ENCODE measurements at places on chromosomes 13 and 19.

GRCh38 chr13:114264886-114265611 is 16.4 kb upstream of the UPF3A start:
- no peak for DNase-seq

DNA sequence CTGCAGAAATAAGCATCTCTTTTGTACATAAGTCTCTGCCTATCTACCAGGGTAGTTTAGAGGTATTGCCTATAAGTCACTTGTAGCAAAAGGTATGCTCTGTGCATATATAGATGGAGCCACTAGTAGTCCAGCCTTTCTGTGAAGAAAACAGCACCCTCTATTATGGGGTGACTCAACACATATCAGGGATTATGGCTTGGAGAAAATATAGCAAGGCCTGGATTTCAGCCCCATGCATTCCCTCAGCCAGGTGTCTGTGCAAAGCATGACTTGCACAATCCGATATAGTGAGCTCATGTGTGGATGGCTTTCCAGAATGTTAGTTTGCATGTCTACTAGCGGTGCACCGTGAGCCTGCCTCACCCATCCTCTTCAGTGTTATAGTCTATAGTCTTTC is 13.4 kb upstream of the NALCN start:
- no peak for DNase-seq

- no peak for DNase-seq
Measured at GRCh38 chr19:42090672-42091071, 14.7 kb downstream of the ZNF574 start.

DNA sequence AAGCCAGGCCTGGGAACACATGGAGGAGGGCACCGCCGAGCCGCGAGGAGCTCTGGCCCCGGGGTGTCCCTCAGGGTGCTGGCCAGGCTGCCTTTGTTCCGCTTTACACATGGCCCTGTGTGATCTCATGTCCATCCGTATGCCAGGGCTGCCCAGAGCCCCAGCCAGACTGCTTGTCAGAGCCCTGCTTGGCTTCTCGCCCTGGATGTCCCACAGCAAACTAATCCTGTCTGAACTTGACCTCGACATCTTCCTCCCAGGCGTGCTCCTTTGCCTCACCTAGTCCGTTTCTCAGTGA is 14.3 kb downstream of the BCKDHA start:
- no peak for DNase-seq

GRCh38 chr13:108104736-108105135 is 110.6 kb downstream of the LIG4 start:
- DNase-seq: no peak

DNA sequence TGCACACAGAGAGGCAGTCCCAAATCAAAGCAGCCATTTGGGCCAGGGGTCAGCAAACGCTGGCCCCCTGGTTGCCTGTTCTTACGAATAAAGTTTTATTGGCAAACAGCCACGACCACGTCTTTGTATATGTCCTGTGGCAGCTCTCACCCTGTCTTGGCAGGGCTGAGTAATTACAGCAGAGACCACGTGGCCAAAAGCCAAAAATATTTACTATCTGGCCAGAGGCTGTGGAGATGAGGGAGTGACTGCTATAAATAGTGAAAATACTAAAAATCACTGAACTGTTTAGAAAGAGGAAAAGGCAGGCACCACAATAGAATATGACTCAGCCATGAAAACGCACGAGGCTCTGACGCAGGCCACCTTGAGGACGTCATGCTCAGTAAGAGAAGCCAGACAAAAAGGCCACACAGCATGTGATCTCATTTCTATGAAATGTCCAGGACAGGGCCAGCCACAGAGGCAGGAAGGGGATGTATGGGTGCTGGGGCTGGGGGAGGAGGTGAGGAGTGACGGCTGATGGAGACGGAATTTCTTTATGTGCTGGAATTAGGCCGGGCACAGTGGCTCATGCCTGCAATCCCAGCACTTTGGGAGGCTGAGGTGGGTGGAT is 29.4 kb downstream of the SMIM24 start:
- peak; percentile 100 for DNase-seq

- DNase-seq: no peak
Measured at GRCh38 chr13:81302125-81302524, 961.2 kb upstream of the SPRY2 start.

DNA sequence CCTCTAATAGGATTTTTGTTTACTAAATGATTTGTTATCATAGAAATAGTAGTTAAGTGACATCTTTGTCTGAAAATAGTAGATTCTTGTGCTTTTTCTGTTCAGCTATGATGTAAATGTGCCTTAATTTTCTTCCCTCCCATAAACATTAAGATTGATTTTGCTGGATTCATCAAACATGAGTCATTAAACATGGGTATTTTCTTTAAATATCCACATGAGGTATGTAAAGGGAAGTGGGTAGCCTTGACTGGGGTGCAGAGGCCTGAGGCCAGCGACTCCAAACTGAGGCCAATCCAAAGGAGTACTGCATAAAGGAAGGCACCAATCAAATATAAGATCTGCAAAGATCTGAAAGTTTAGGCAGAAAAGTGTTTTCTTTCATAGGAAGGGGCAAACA is 3.7 kb downstream of the ZNF136 start:
- DNase-seq: no peak

- DNase-seq: no peak
Measured at GRCh38 chr13:112680741-112681360, 9.0 kb upstream of the ATP11A start.

- no peak for DNase-seq
Measured at GRCh38 chr13:28342251-28342650, 152.7 kb downstream of the FLT1 start.

GRCh38 chr13:78085434-78086225 is 167.0 kb upstream of the EDNRB start:
- no peak for DNase-seq

GRCh38 chr13:113360446-113360845 is 3.5 kb downstream of the GRTP1 start:
- no peak for DNase-seq

- DNase-seq: no peak
Measured at GRCh38 chr13:42602906-42603305, 29.0 kb downstream of the TNFSF11 start.

GRCh38 chr19:49216071-49216470 is 58.5 kb downstream of the TRPM4 start:
- DNase-seq: peak; percentile 5

DNA sequence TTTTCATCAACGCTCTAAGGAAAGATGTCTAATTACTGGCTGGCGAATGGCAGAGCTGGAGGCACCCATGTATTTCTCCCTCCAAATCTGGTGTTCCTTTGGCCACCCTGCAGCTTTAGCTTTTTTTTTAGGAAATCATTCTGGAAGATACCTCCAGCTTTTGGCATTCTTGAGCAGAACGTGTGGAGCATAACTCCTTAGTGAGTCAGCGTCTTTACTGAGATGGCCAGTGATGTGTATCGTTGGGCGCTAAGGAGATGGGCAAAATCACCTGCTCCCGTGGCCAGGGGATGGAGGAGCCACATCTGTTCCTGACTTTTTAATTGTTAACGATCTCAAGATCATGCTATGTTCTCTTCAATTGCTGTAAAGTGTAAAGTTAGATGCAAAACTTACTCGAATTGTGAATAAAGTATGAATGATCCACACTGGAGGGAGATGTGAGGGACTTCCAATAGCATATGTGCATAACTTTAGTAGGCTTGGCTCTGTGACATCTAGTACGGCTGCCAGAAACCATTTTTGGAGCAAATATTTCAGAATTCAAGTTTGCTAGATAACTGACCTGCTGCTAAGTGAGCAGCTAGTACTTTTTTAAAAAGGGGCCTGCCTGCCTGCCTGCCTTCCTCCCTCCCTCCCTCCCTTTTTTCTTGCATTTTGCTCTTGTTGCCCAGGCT is 24.4 kb upstream of the C1QTNF9 start:
- peak; percentile 8 for DNase-seq

DNA sequence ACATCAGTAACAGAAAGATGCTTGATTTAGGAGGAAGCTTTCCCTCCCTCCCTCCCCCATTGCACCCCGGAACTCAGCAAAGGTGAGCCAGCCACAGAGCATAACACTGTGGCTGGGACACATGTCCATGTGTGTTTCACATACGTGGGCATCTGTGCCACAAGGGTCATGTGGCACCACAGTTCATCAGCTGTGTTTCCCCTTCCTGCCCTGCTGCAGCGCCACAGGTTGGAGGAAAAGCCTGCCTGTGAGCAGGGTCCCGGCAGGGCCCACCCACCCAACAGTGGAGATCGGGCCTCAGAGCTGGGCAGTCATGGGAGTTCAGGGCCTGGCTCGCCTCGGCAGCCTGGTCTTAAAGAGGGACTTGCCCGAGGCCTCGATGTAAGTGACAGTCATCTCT is 2.8 kb downstream of the ACP5 start:
- DNase-seq: no peak

GRCh38 chr13:108226184-108226583 is 8.0 kb downstream of the ABHD13 start:
- no peak for DNase-seq

GRCh38 chr13:46288570-46289259 is 77.0 kb downstream of the LRRC63 start:
- peak; percentile 9 for DNase-seq

DNA sequence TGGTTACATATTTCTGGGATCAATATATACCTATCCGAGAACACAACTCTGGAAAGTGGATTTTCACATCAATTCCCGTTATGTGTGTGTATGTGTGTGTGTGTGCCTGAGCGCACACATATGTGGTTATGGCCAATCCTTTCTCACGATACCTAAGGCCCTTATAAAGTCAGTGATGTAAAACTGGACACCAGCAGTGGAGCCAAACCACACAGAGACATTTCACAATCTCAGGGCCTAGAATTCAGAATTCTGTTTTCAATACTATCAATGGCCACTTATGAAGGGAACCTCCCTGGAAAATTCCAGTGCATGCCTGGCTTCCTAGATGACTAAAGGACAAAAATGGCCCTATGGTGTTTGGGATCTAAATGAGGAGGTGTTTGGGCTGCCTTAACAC is 187.3 kb upstream of the UBL3 start:
- DNase-seq: no peak

DNA sequence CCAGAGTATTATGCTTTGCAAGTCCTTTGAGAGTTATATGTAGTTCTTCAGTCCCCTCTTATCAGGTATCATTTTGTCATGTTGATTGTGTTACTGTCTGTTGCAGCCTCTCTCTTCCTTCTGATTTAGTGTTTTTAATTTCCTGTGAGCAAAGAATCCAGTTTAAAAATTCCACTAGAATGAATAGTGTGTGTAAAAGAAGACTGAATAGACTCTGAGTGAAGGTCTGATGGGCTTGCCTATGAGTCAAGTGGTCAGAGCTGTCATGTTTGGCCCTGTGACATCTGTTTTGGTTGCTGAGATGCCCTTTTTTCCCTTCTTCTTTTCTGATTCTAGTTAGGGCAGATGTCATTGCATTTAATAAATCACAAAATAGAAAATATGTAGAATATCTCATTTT is 23.3 kb upstream of the KCTD4 start:
- no peak for DNase-seq

DNA sequence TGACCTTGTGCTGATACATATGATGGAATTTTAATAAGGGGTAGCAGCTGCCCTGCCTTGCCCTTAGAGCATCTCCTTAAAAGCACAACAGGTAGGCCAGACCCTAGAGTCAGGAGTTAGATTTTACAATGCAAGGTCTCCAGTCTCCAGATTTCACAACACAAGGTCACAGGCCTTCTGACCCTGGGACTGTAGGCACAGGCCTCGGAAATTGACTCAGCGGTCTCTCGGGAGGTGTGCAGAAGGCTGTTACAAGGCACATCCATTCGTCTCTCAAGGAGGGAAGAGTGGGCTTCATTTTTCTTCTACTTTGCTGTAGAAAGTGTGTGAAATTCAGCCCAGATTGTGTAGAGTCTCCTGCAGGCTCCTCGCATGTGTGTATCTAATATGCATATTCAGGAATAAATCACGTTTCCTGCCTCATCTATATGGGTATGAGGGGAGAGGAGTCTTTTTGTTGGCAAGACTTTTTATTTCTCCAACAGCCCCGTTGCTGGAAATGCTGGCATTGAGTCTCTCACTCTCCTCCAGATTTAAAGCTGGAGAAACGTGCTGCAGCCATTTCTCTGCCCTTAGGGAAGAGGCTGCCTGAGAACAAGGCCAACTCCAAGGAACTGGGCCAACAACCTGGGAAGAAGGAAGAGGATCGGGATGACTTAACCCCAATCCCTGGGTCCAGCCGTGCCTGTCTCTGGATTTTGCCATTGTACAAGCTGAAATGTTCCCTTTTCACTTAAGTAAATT is 24.5 kb downstream of the UQCRFS1 start:
- no peak for DNase-seq

DNA sequence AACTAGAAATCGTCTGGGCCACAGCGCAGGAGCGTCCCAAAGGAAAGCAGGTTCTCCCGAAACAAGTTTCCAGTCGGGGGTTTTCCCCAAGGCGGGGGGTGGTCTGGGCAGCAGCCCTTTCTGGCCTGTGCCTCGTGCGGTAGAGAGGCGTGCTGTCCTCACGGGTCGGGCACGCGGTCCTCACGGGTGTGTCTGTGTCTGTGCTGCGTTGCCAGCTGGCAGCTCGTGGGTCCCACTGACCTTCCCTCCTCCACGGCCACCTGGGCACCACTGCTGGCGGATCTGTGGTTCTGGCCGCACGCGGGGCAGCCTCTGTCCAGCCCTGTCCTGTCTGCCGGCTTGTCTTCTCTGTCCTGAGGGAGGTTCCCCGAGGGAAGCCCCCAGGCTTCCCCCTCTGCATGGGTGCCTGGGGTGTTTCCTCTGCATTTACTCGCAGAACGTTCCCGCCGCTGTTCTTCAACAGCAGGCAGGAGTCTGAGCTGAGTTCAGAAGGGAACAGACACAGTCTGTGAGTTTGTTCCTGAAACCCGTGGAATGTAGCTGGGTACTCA is 98.2 kb upstream of the MCF2L start:
- DNase-seq: no peak

- no peak for DNase-seq
Measured at GRCh38 chr19:33226550-33227241, 1.0 kb upstream of the SLC7A10 start.

- no peak for DNase-seq
Measured at GRCh38 chr13:101736566-101736965, 284.1 kb downstream of the ITGBL1 start.

DNA sequence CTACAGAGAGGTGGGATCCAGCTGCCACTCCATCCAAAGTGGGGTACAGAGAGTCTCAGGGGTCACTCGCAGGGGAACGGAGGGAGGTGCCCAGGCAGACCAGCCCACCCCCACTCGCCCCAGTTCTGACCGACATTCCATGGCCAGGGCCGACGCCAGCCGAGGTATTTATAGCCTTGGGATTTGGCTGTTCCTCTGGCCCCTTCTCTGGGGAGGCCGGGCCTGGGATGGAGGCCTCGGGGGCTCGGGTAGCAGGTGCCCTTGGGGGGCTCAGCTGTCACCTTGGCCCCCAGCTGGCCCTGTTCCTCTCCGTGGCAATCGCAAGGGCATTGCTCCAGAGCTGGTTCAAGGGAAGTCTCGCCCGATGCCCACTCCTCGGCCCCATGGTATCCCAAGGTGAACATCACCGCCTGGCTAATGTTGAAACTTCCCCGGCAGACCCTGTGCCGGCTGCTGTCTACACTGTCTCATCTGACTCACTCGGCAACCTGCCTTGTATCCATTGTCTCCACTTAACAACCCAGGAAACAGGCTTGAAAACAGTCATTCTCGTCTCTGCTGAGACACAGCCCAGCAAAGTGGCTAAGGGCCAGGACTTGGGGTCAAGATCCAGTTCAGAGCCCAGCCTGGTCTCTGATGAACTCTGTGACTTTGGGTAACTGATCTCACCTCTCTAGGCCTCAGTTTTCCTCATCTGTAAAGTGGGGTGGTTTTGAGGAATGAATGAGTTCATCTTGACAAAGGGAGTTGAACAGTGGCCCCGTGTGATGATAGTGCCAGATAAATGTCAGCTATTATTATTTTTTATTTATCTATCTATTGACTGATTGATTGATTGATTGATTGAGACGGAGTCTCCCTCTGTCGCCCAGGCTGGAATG is 9.7 kb downstream of the PRKACA start:
- DNase-seq: peak; percentile 18

Data from RCC 7860 (cell line).